ENCODE measurements at places on chromosomes 7 and 10.

DNA sequence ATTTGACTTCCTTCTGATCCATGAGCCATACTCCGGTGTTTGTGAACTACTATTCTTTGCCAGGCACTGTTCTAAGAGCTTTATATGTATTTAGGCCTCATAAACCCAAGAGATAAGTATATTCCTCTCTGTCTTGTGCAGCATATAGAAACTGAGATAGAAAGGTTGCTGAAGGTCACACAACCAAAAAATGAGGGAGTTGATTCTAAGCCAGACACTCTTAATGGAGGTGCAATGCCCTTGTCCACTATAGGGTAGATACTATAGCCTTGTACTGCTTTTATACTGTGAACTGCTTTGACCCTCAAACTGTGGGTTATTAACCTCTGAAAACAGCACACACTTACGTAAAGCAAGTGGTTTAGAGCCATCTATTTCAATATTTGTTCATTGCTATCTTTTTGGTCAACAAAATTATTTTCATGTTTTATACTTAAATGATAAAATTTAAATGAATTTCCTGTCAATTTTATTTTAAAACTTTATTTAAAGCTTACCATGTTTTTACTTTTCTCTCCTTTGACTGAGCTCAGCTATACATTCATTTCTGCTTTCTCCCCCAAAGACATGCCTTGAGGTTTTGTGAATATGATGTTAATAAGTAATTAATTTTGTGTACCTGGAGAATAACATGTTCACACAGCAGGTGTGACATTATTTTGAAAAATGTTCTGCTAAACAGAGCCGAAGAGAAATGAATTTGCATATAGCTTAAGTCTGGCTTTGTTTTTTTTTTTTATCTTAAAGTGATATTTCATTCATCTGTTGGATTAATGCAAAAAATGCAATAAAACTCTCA is 687.3 kb downstream of the DNAJB9 start:
- DNase-seq: no peak

- DNase-seq: no peak
These were observed 332.6 kb upstream of the GHITM start for GRCh38 chr10:83806717-83807116.

- no peak for DNase-seq
These were observed 35.0 kb downstream of the LHPP start for GRCh38 chr10:124496620-124497019.

DNA sequence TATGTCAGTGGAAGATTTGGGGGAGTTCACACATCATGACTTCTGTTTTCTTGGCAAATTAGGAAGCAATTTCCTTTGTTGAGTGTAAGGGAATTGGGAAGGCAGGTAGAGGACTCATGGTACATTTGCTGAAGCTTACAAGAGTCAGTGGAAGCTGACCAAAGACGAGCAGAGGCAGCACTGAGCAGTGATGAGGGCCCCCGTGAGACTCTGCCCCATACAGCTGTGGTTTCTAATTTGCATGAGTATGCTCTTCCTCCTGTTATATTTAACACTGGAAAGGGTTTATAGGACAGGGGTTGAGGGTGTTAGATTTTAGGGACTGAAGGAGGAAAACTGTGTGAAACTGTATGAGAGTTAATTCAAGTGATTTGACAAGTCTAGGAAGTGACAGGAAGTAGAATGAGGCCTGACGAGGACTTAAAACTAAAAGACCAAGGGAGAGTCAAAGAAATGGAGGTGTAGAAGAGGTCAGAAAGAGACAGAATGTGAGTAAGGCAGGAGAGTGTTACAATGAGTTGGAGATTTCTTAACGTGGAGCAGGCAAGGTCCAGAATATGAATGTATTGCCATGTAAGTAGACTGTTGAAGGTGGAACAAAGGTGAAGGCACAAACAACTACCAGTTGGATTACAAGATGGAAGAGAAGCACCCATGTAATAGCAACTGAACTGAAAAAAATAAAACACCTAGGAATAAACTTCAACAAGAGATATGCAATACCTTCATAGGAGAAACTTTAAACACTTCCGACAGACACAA is 23.5 kb upstream of the MRPS17 start:
- DNase-seq: no peak

DNA sequence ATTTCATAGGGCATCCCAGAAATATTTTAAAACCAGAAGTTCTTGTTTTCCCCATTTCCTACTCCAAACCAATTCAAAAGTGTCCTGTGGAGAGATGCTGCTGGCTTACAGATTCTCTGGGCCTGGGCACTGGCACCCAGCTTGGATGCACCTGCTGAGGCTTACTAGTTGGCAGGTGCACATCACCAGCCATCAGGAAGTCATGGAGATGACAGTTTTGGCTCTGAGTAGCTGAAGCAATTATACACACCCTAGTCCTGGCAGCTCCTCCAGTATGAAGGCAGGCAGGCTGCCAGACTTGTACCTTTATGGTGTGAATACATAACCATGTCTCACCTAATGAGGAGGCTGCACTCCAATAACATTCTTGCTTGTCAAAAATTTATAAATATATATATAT is 276.6 kb upstream of the GHITM start:
- no peak for DNase-seq

DNA sequence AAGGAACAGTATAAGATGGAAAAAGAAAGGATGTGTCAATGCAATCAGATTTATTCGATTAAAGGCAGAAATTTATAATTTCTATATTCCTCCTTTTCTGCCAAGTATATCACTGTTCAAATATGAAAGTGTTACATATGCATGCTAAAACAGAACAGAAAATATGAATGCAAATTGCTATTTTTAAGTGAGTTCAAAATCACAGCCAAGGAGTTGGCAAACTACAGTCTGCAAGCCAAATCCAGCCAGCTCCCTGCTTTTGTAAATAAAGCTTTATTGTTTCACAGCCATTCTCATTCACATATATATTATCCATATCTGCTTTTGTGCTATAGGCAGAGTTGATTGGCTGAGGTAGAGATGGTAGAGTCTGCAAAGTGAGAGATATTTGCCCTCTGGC is 747.2 kb downstream of the ANKRD7 start:
- no peak for DNase-seq

DNA sequence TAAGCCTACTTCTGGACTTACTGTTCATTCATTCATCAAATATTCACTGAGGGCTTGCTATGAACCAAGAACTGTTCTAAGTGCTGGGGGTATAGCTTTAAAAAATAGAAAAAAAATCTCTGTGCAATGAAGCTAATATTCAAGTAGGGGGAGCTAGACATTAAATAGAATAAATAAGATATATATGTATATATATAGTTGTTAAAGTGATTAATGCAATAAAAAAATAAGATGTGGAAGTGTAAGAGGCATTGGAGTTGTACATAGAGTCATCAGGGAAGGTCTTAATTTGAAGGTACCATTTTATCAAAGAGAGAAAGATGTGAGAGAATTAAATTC is 181.2 kb upstream of the AGR3 start:
- no peak for DNase-seq

- DNase-seq: no peak
These were observed 13.4 kb downstream of the EGFR start for GRCh38 chr7:55032069-55032699.

All from mesenchymal stem cell (in vitro differentiated cells and primary cell).